Left lung (tissue), 14 donors: ENCODE measurements at places on chromosomes 16 and 17. TPM values are rescaled to one million over a fixed set of nuclear protein-coding genes. Genes with fewer than 3 reads are reported as not detected.

GRCh38 chr16:50201787-50202186, 48.7 kb downstream of the TENT4B start:
- DNase-seq: no peak

- DNase-seq: no peak
Observed at GRCh38 chr16:77662246-77662645, 60.1 kb upstream of the NUDT7 start.

LPO gene
- total RNA-seq: 0.24 TPM

DNA sequence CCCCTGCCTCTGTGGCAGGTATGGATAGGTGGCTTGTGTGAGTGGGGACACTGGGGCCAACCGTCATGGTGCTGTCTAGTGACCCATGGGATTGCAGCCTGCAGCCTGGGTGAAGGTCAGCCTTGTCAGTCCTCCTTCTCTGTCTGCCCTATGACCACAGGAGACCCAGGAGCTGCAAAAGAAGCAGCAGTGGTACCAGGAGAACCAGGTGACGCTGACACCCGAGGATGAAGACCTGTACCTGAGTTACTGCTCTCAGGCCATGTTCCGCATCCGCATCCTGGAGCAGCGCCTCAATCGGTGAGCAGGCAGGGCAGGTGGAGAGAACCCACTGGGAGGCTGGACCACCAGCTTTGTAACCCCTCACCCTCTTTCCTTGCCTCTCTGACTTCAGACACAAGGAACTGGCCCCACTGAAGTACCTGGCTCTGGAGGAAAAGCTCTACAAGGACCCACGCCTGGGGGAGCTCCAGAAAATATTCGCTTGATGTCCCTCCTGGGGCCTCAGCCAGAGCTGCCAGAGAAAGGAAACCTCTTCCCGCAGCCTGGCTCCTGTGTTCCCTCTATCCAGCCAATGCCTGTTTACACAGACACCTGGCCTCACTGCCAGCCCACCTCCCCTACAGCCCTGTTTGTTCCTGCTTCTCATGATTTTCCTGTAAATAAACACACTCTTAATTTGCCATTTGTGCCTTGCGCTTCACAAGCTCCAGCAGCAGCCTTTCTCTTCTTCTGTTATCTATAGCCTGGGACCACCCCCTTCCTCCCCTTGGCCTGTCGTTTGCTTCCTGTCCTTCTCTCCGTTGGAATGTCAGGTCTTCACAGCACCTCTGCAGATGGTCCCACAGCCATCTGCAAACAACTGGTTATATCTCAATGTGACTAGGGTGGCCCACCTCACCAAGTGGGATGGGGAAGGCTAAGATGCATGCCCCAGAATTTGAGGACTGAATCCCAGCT, 4.5 kb upstream of the KATNB1 start:
- no peak for DNase-seq

B4GALNT2 gene
- total RNA-seq: 0.16 TPM

KRT14 gene
- total RNA-seq: 1.5 TPM

PNMT gene
- total RNA-seq: 0.58 TPM

CDC42EP4 gene
- 30.2 TPM for total RNA-seq

DNA sequence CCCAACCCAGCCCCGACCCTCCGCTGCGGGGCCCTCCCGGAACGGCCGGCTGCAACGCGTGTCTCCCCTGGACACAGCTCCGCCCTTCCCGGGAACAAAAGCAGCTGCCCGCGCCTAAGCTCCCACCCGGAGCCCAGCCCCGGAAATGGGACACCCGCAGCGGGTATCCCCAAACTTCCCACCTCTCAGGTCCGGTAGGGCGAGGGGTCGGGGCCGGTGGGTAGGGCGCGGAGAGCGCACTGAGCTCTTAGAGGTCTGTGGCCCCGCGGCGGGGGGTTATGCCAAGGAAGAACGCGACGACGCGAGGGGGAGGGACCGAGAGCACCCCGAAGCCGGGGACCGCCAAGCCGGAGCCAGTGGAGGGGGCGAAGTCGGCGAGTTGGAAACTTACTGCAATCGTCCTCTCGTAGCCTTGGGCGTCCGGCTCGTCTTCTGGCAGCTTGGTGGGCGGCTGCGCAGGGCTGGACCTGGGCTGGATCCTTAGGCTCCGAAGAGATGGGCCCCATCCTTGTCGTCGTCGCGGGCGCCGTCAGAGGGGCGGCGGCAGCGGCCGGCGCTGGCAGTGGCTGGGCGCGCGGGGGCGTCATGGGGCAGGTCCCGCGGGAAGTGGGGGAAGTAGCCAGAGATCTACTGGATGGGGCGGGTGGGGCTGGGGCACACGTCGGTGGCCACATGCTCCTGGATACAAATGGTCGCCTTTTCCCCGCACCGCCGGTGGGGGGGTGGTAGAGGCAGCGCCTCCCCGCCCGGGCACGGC, 6.9 kb downstream of the USP6 start:
- DNase-seq: peak; percentile 47

ITGAD gene
- total RNA-seq: 0.31 TPM

DNA sequence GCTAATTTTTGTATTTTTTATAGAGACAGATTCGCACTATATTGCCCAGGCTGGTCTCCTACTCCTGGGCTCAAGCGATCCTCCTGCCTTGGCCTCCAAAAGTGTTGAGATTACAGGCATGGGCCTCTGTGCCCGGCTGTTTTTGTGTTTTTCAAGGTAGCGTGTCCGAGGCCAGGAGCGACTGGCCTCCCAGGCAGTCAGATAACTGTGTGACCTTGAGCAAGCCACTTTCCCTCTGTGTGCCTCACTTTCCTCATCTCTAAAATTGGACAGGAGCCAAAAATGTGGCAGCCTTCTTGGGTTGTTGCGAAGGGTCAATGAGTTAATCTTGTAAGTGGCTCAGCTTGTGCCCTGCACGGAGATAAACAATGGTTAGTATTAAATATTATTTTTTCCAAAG, 2.4 kb downstream of the ABCC1 start:
- DNase-seq: no peak

DNA sequence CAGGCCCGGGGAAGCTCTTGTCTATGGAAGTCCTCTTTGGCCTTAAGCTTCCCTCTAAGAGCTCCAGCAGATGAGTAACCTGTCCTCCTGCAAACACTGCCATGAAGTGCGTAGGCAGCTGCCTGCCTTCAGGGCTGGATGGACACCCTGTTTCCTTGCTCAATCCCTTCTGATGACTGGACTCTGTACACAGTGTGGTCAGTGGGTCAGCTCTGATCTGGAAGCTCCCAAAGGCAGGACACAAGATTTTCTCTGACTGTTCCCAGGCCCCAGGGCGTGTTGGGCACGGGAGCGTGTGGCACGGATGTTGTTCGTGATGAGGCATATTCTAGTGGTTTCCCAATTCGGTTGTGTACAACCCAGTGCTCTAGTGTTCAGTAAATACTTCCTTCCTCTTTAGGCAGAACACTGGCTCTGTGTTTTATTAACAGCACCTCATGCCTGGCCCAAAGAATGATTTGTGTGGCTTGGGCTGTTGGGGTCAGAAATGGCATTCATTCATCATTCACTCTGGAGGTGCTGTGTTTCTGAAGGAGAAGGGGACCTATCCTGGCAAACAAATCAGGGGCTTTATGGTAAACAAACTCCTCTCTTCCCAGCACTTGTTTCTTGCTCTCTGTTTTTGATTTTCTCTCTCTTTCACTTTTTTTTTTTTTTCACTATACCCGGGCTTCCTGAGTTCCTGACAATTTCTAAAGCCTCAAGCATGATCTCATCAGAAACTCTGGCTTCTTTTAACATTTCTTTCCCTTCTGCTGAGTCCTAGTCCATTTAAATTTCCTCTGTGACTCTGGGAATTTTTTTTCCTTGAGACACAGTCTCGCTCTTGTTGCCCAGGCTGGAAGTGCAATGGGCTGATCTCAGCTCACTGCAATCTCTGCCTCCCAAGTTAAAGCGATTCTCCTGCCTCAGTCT, 12.0 kb upstream of the RNF157 start:
- peak; percentile 75 for DNase-seq

USP31 gene
- 17.7 TPM for total RNA-seq

DNA sequence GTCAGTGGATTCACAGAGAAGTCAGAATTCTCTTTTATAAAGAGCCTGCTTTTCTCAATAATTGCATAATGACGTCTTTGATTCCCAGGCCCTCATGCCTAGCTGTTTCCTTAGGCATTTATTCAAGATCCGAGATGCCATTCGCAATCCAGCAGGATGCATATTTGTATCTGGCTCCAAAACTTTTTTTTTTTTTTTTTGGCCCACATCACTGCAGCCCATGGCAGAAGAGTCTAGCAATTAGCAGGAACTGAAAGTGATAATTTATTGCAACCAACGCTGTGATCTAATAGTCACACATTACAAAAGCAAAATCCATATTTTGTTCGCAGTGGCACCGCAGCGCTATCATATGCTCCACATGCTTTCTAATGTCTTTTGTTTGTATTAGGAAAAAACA, 503.4 kb downstream of the MAF start:
- no peak for DNase-seq

TEX19 gene
- not detected for total RNA-seq

DNA sequence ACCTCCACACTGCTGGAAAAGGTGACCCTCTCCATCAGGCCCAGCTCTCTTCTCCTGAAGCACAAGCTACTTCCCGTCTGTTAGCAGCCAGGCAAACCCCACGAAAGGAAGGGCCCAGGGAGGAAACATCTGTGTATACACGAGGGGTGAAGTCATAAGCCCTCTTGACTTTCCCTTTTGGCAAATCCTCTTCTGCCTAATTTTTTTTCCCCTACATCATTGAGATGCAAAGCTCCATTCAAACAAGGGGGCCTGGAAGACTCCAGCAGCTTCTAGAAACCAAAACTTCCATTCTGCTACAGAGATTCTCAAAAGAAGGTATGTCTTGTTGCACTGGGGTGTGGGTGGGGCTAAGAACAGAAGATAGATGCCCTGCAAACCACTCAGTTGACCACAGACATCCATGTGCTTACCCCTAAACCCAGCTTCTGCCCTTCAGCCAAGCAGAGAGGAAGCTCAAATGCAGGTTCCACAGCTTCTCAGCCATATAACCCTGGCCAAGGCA, 145.6 kb upstream of the RCVRN start:
- DNase-seq: peak; percentile 63

- DNase-seq: no peak
Observed at GRCh38 chr16:56591377-56592060, 2.2 kb downstream of the MT3 start.

- peak; percentile 23 for DNase-seq
Observed at GRCh38 chr16:12084436-12084835, 107.9 kb downstream of the SNX29 start.

- no peak for DNase-seq
Observed at GRCh38 chr16:77066896-77067496, 124.0 kb upstream of the MON1B start.

CDRT15L2 gene
- total RNA-seq: not detected

CHST4 gene
- 0.26 TPM for total RNA-seq
